ENCODE measurements at places on chromosomes 12 and 14.

- no peak for DNase-seq
These were observed 485.4 kb downstream of the MDGA2 start for GRCh38 chr14:47189911-47190484.

DNA sequence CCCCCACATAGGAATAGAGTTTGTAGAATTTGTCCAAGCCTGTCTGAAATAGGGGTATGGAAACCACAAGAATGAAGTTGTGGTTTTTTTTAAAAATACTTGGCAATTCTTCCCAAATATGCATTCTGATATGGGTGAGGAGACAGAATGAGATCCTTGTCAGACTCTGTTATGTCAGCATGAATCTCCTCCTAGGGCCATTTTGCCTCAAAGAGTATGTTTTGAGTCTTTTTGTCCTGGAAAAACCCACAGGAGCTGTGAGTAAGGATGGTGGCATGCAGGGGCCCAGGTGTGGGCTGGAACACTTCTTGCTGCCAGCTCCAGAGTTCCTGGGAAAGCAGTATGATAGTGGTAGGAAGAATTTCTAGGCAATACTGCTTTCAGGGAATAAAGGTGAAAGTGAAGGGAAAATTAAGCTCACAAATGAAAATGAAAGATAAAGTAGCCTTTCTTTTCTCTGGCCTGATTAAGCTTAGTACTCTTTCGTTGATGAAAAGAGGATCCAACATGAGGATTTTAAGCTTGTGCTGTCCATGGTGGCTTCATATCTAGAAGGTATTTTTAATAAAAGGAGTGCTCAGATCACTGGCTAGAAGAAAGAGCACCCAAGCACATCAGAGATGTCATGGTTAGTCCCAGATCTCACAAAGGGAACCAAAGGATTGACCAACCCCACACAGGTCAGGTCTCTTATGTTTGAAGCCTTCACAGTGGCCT lies 130.8 kb downstream of the LLPH start:
- DNase-seq, result no peak

GRCh38 chr12:117208206-117208605 lies 17.9 kb upstream of the FBXO21 start:
- no peak for DNase-seq

GRCh38 chr12:105716621-105717020 lies 386.1 kb downstream of the C12orf75 start:
- no peak for DNase-seq

DNA sequence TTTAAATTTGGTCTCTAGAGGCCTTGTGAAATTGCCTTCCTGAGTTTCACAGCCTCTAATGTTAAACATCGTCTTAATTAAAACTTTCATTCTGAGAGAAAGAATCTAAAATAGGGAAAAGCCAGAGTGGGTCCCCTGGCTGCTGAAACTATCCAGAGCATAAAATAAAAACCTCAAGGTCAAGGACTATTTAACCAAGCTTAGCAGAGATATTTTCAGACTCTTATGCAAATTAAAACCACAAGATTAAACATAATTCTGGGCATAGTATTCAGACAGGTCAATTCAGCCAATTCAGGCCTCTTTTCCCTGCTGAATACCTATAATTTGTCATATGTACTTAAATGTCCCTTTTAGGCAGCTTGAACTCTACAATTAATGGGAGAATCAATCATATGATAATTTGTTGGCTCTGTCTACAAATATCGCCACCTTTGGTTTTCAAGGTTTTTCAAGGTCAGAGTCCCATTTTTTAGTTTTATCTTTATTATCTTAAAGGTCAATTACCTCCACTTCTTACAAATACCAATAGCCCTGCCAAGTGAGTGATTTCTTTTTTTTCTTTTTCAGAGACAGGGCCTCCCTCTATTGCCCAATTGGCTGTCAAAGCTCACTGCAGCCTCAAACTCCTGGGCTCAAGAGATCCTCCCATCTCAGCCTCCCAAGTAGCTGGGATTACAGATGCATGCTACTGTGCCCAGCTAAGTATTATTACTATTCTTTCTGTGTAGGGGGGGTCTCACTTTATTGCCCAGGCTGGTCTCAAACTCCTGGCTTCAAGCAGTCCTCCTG lies 257.1 kb downstream of the PHLDA1 start:
- DNase-seq, result no peak

DNA sequence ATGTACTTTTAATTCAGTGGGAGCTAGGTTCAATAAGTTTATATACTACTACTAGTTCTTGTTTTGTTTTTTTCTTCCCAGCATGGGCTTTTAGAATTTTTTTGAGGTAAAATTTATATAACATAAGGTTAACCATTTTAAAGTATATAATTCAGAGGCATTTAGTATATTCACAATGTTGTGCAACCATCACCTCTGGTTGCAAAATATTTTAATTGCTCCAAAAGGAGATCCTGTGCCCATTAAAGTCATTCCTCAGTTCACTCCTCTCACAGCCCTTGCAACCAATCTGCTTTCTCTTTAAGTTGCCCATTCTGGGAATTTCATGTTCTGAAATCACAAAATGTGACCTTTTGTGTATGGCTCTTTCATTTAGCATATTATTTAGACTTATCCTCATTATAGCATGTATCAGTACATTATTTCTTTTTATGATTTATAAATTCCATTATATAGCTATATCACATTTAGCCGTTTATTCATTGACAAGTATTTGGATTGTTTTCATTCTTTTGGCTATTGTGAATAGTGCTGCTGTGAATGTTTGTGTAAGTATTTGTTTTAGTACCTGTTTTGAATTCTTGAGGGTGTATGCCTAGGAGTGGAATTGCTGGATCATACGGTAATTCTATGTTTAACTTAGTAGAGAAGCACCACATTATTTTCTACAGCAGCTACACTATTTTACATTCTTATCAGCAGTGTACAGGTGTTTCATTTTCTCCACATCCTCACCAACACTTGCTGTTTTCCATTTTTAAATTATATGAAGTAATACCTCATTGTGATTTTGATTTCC lies 59.1 kb downstream of the ARHGAP5 start:
- DNase-seq, result no peak

DNA sequence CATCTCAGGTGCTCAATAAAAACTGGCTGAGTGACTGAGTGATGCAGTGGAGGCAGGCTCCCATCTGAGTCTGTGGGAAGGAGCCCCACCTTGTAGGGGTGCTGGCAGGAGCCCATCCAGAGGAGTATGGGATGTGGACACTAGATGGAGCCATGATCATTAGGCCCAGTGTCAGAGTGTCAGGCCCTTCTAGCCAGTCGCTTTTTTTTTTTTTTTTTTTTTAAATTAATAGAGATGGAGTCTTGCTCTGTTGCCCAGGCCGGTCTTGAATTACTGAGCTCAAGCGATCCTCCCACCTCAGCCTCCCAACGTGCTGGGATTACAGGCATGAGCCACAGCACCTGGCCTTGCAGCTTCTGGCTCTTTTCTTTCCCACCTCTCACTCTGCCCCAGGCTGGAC lies 11.5 kb downstream of the RITA1 start:
- DNase-seq, result peak; percentile 76

DNA sequence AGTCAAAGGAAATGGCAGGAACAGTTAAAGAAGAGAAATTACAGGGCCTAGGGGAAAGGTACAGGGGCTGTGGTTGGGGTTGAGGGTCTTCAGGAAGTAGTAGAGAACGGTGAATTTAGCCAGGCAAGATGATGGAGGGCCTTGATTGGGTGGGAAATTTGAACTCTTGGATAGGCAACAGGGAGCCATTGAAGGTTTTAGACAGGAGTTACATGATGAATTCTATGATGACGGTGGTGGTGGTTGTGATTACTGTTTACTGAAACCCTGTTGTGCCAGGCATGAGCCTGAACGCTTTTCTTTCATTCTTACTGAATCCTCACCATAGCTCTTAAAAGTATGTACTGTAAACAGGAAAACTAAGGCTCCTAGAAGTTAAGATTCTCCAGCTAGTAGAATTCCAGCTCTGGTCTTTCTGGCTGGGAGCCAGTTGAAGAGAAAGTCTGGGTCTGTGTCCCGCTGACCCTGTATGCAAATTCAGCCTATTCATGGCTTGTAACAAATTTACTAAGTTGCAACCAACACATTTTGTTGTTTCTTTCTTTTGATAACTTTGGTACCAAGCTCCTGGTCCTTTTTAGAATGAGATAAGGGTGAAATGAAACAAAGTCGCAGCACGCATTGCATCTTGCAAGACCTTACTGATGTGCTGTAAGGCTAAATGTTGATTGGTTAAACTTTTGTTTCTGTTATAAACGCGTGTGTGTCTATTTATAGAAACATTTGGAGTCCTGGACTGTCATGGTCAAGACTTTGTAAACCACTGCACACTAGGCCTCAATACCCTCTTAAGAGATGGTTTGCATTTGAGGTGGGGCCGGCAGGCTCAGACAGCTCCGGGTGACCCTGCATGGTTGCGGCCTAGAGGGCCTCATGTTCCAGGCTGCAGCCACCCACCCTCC lies 6.0 kb downstream of the ORAI1 start:
- no peak for DNase-seq

DNA sequence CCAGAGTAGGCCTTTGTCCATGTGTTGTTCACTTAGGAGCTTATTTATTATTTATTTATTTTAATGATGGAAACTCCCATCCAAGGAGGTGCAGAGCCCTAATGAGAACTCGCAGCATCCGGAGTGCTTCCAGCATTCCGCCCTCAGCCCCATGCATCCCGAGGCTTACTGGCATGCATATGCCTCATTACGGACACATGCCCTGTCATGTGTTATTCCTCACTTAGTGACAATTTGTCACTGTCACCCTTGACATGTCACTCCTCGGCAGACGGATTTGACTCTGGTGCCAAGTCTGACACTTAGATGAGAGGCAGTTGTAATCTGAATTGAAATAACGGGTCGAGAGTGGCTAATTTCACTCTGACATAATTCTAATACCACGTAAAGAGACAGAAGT lies 132.8 kb downstream of the VRK1 start:
- DNase-seq, result no peak

GRCh38 chr14:77475432-77476115 lies 17.7 kb downstream of the AHSA1 start:
- no peak for DNase-seq

DNA sequence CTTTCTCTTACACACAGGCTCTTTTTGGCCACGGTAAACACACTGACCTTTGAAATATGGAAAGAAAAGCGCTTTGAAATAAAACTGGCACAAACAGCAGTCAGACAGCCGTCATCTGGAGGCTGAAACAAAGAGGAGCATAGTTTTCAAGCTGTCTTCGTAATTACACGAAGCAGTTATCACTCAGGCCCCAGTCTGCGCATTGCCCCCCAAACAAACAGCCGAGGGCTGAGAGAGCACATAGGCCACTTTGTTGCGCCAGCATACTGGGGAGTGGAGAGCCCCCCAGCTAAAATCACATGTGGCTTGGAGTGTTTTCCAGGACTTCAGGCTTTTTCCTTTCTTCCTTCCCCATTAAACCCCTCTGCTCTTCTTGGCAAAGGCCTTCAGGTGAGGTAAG lies 142.9 kb upstream of the BTG1 start:
- no peak for DNase-seq

DNA sequence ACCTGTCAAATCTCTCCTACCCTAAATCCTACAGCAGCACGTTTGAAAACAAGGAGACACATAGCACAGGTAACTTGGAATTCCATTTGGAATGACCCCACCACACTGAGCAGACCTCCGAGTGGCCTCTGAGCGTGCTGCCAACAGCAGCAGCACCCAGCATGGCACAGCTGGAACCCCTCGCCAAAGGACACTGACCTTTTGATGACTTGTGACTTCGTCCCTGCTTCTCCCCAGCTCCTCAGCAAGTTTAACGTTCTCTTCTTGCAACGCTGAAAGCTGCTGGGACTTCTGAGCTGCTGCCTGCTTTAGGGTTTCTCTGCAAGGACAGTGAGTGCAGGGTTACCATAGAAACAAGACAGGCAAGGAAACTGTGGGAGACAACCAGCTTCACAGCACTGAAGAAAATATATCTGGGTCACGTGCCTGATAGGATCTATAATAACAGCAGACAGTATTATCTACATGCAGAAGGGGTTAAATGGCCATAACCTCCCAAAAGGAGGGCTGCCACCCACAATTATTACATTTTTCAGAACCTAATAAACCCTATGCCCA lies 43.3 kb upstream of the VPS33A start:
- DNase-seq, result no peak

GRCh38 chr12:68611094-68611805 lies 551 bp downstream of the RAP1B start:
- peak; percentile 73 for DNase-seq

- no peak for DNase-seq
These were observed 40.0 kb downstream of the SCN8A start for GRCh38 chr12:51630986-51631385.

DNA sequence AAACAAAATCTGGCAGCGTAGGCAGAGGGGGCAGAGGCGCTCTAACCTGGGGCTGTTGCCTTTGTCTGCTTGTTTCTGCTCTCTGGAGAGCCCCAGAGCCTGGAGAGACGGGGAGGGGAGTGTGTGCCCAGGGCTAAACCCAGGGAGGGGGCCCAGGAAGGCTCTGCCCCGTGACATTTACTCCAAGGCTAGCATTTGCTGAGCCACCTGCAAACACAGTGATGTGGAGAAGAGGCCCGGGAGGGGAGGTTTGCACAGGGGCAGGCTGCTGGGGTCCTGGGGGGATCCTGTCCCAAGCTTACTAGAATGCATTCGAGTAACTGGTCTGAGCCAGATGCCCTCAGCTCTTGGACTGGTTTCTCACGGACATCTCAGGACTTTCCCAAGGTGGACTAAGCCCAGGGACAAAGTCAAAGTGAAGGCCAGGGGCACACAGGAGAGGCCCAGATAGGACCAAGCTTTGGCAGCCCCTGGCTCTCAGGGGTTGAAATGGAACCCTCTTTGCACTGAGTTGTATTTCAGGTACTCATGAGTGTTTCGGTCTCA lies 12.0 kb downstream of the MEG3 start:
- no peak for DNase-seq

DNA sequence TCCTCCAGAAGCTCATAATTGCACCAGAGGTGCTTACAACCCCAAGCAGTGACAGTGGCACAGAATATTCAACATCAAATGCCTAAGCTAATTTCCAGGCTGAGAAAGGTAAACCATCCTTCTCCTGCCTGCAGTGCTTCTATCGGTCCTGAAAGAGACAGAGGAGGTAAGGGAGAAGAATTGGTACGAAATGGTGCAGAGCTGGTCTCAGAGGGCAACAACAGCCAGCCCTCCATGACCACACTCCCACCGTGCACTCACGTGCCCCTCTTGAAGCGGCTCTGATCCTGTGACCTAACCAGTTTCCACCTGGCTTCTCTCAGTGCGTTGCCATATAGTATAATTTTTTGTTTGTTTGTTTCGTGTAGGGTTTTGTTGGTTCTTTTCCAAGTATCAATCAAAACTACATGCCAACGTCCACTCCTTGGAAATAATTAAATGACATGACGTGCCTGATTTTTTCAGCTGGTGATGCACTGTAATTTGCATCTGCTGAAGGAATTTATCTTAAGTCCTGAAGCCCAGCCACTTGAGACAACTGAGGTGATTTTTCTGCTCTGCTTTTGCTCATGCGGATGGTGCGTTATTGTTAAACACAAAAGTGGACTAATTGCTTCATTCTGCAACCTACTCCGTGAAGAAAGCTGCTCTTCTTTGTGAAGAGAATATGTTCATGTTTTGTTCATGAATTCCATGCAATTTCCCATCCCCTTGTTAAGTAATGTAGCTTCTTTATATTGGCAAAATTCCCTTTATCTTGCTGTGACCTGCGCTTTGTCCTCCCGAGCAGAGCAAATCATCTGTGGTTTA lies 1.3 kb upstream of the ATP2A2 start:
- no peak for DNase-seq

GRCh38 chr12:77131977-77132490 lies 66.7 kb upstream of the E2F7 start:
- DNase-seq, result no peak
